HL-60 (cell line): ENCODE measurements at places on chromosomes 1 and 21.

- DNase-seq: no peak
Measured at GRCh38 chr1:68346188-68346808, 103.5 kb downstream of the RPE65 start.

DNA sequence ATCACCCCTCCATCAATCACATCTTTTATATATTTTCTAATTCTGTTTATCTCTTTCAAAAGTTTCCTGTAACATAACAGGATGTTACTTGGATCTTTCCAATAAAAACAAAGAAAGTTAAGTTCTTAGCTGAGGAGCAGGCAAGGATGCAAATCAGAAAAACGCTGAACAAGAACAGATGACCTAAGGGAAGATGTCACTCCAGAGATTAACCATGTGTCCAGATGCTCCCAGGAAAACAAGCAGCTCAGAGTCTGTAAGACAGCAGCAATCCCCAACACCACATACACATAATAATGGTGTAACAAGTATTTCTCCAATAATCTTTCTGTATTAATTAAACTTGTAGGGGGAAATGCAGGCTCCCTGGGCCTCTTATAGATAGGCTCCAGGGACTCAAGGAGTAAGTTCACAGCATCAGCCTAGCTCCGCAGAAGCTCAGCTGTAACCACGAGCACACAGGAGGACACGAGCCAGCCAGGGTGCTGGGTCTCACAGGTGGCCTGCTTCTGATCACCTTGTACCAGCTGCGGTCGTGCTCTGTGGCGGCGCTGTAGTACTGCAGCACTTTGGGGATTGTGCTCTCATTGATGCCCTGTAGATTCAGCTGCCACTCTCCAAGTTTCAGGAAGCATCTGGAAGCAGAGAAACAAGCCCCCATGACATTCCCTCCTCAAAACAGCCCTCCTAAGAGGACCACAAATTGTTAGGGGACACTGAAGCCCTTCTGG, 33.1 kb upstream of the EXOSC10 start:
- no peak for DNase-seq

DNA sequence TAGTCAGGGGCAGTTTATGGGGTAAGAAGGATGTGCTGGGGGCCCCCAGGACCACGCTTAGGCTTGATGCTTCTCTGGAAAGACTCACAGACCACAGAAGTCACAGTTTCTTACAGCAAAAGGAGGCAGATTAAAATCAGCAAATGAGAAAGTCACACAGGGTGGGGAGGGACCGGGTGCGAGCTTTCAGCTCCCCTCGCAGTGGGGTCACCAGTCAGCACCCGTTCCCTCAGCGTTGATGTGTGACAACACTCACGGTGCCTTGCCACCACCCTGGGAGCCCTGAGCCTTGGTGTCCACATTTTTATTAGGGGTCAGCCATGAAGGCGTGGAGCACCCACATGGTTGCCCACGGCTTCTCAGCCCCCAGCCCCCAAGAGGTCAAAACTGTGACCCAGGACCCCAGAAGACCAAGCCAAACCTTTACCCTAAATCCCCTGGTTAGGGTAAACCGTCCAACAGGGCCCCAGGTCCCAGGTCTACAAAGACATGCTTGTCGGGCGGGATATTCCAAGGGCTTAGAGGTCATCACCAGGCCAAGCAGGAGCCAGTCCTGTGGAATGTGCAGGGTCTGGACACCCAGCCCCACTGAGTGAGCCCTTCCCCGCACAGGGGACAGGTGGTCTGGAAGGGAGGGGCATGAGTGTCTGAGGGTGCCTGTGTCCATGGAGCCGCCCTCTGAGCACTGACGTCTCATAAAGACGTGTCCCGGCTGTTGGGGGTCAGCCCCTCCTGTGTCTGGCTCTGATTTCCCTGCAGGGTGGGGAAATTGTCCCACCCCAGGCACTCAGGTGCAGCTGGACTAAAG, 64.5 kb upstream of the ABCG1 start:
- no peak for DNase-seq

DNA sequence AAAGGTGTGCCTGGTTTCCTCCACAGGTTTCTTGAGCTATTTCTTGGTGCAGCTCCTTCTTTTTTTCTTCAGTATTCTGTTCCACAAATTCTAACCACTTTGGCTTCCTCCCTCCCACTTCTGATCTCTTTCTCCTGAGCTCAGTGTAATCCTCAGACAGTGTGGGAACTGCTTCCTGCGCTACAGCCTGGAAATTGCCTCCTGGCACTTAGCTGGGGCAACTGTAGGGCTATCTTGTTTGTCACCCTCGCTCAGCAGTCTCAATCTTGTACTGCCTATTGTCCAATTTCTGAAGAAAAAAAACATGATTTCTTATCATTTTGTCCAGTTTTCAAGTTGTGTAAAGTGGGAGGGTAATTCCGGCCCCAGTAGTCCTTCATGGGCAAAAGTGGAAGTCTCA, 24.0 kb upstream of the GALNT2 start:
- no peak for DNase-seq

- no peak for DNase-seq
Measured at GRCh38 chr1:85128316-85128715, 72.5 kb downstream of the SYDE2 start.

DNA sequence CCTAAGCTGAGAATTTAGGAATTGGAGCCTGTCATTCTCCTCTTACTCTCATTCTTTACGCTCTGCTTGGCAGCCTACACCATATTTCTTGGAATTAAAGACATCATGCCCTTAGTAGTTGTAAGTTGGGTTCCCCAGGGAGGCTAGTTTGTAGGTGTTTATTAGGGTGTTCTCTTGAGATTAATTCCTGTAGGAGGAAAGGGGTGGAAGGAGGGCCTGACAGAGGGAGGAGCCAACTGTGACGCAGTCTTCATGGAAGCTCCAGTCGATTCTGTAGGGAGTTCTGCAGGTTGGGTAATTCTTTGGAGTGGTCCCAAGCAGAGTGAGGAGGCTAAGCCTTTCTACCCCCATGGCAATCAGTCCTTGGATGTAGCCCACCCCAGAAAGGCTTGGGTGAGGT, 111.4 kb downstream of the HHAT start:
- no peak for DNase-seq

- no peak for DNase-seq
Measured at GRCh38 chr1:93692026-93692425, 10.4 kb upstream of the BCAR3 start.

DNA sequence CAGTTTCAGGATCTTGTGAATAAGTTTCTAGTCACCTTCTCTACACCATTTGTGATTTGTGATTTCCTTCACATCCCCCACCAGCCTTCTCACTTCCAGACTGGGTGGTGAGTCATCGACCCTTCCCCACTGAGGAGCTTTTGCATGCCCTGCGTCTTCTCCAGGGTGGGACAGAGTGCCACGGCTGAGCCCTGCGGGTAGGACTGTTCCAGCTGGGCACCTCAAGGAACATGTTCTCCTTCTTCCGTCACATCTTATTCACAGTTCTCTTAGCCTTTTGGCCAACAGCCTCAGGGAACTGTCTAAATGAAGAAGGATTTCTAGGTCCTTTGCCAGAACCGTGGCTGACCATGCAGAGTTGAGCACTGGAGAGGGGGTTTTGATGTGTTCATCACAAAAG, 116.5 kb downstream of the TMEM53 start:
- DNase-seq: no peak

DNA sequence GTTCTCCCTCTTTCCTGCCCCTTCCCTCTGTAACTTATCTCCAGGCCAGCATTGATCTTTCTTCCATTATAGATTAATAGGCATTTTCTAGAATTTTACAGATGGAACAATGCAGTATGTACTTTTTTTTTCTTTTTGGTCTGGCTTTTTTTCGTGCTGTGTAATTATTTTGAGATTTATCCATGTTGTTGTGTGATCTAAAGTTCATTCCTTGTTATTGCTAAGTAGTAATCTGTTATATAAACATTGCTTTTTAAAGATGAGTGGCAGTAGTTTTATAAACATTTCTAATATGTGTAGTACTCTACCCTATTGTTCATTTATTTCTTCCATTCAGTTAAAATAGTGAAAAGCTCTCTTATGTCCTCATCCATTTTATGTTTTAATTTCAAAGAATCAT, 5.9 kb downstream of the LYST start:
- DNase-seq: no peak

- peak; percentile 74 for DNase-seq
Measured at GRCh38 chr21:44892536-44893277, 19.2 kb upstream of the PTTG1IP start.

- DNase-seq: no peak
Measured at GRCh38 chr1:8701794-8702471, 115.5 kb downstream of the RERE start.

DNA sequence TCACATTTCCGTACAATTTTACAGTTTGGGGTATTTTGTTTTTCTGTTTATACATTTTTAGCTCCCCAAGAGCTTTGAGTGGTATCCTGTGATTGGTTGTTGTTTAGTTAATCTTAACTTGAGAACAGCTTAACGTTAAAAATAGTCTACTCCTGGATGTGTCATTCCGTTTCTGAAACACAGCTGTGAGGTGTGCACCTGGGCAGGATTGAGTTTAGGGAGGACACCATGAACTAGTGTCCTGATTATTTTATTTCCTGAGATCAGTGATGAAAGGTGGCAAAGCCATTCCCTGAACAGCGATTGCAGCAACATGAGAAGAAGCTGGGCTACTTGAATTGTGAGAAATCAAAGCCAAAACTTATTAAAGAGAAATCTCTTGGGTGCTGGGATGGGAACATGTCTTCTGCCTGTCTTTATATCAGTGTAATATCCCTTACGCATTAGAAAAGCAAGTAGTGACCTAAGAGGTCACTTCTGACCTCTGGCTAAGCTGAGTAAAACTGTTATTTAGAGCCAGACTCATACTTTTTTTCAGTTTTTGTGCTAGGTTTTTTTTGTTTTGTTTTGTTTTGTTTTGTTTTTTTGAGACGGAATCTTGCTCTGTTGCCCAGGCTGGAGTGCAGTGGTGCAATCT, 43.4 kb downstream of the ZBTB40 start:
- DNase-seq: no peak

GRCh38 chr1:54014009-54014629, 3.9 kb downstream of the LDLRAD1 start:
- no peak for DNase-seq

DNA sequence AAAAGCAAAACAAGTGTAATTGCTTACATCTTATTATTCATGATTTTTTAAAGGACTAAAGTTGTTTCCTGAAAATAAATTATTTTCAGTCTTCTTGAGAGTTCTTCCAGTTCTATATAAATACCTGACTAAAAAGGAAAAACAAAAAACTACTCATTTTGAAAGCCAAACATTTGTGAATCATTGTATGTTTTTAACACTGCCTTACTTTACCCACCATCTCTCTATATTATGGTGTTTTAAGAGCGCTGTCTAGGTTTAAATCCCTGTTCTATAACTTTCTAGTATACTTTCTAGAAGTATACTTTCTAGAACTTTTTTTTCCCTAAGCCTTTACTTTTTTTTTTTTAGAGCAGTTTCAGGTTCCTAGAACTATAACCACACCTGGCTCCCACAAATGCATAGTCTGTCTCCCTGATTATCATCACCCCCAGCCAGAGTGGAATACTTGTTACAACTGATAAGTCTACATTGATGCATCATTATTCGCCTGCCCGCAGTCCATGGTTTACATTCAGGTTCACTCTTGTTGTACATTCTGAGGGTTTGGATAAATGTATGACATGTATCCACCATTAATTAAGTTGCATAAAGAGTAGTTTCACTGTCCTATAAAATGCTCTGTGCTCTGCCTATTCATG, 9.8 kb downstream of the RSBN1 start:
- DNase-seq: no peak

- no peak for DNase-seq
Measured at GRCh38 chr1:28173980-28174297, 2.6 kb downstream of the PTAFR start.

DNA sequence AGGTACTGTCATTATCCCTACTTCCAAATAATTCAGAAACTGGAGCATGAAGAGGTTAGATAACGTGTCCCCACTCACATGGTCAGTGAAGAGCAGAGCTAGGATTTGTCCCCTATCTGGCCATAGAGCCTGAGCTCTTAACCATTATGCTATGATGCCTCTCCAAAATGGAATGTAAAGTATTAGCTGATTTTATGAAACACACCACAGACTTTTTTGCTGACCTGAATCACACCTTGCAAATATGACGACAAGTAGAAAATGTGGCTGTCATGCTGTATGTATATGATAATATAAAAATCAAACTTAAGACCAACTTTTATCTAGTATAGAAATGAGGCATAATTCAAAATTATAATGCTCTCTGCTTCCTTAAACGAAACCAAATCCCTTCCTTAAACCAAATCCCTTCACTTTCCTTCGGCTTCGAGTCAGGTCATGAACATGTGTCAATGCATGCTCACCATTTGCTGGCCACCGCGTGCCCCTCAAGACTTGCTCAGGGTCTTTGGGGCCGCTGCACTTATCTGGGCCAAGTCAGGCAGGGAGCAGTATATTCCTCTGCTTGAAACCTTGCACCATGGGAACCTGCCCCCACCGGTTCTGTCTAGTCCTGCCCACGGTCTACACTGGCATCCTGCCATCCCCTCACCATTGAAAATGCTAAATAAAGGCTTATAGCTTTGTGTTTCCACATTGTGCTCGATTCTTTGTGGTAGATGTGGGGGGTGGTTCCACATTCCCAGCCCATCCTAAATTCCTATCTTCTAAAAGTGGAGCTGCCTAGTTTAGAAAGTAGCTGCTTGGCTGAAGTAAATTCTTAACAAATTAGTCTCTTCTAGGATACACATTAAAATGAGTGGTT, 1.6 kb upstream of the TMCC2 start:
- DNase-seq: no peak

- DNase-seq: peak; percentile 89
Measured at GRCh38 chr1:41658431-41659158, 174.1 kb upstream of the EDN2 start.
